ENCODE measurements at places on chromosomes 7 and 10.

DNA sequence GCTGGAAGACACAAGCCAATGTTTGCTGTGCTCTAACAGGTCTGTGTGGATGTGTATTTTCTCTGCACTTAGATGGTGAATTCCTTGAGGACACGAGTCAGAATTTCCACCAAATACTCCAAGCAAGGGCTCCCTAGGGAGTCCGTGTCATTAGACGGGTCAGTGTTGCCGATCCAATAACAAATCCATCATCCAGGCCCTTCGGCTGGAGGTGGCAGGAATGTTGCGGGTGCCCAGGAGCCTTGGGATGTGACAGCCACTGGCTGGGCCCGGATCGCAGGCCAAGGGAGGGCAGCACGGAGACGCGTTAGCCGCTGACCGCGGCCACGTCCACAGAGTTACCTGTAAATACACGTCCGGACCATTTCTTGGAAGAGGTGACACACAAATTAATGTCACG, 186.8 kb downstream of the WDR37 start:
- no peak for DNase-seq

GRCh38 chr10:27792216-27792615, 46.6 kb upstream of the MKX start:
- no peak for DNase-seq

DNA sequence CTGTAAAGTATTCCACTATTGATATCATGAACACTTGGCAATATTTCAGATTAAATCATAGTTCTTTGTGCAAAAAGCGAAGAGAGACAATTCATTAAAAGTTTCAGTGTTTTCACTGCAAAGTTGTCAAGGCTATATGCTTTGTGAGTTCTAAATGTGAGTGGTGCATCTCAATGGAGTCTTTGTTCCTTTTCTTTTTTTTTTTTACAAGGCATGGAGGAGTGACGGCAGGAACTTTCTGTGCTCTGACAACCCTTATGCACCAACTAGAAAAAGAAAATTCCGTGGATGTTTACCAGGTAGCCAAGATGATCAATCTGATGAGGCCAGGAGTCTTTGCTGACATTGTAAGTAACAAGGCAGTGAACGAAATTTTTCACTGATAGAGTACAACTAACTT, 84.5 kb downstream of the AASS start:
- DNase-seq, result no peak

GRCh38 chr7:77433901-77434300, 17.8 kb upstream of the GSAP start:
- no peak for DNase-seq

GRCh38 chr10:11407939-11408338, 203.5 kb downstream of the USP6NL start:
- no peak for DNase-seq

DNA sequence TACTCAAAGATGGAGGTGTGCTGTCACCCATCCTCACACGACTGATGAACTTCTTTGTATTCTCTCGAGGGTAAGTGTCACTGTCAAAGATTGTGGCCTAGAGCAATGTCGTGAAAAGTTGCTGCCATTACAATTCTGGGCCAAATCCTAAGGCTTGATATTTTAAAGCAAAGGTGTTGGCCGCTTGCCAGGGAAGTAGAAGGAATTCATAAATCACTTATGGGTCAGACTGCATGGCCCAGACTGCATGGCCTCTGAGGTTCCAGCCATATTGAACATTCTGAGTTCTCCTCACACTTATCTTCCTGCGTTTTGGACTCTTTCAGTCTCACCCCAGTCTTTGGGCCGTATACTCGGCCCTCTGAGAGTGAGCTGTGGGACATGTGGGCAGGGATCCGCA, 8.6 kb downstream of the MEST start:
- DNase-seq, result no peak

GRCh38 chr10:133274751-133275683, 1.7 kb downstream of the ADAM8 start:
- DNase-seq, result peak; percentile 81

GRCh38 chr10:74634995-74635536, 191.3 kb upstream of the KAT6B start:
- DNase-seq, result no peak

DNA sequence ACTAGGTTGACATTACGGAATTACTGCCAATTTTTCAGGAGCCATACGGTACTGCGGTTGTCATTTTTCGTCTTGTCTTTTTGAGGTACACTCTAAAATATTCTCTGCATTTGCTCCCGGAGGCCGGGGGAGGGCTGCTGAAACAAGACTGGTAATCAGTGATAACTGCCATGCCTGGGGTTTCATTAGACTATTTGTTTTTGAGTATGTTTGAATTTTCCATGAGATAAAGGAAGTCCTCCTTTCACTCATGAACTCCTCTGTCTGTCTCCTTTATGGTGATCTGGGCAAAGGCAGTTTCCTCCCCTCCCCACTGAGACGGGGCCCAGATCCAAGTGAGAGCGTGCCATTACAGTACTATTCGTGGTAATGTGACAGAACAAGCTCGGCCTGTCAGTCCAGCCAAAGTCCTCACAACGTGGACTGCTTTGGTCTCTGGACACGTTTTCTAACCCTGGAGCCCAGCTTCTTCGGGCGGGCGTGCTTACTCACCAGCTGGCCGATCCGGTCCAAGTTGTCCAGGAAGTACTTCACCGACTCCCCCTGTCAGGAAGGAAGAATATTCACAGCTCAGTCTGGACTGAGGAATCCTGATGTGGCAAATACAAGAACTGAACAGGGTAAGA, 45.1 kb downstream of the AMZ1 start:
- no peak for DNase-seq

DNA sequence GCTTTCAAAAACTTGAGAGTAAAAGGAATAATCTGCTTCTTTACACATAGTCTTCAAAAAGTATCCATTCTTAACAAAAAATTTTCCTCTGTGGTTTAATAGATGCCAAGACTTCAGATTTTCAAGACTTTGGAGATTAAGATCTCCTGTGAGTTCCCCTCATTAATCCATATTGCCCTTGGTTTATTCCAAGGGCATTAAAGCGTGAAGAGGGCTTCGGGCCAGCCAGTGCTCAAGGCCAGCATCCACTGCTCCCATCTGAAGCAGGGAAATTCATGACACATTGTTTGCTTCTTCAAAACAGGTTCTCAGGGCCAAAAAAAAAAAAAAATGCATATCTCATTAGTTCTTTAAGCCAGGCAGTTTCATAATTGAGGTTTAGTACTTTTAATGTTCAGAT, 137.3 kb upstream of the RHOBTB1 start:
- DNase-seq, result no peak

GRCh38 chr7:86833360-86833759, 189.7 kb downstream of the GRM3 start:
- no peak for DNase-seq

DNA sequence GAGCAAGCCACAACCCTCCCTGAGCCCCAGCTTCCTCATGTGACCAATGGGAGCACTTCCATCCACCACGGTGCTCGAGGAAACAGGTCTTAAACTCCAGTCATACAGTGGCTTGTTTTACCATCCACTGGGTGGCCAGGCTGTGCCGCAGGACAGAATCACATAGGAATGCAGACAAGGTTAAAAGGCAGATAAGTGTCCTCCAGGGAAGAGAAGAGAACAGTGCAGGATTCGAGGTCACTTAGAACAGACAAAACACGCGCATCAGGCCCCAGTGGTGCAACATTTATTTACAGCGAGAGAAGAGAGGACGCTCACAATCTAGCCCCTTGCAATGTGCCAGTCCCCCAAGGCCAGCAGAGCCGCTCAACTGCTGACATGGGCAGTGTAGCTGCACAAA, 92.8 kb downstream of the TMEM130 start:
- DNase-seq, result no peak

DNA sequence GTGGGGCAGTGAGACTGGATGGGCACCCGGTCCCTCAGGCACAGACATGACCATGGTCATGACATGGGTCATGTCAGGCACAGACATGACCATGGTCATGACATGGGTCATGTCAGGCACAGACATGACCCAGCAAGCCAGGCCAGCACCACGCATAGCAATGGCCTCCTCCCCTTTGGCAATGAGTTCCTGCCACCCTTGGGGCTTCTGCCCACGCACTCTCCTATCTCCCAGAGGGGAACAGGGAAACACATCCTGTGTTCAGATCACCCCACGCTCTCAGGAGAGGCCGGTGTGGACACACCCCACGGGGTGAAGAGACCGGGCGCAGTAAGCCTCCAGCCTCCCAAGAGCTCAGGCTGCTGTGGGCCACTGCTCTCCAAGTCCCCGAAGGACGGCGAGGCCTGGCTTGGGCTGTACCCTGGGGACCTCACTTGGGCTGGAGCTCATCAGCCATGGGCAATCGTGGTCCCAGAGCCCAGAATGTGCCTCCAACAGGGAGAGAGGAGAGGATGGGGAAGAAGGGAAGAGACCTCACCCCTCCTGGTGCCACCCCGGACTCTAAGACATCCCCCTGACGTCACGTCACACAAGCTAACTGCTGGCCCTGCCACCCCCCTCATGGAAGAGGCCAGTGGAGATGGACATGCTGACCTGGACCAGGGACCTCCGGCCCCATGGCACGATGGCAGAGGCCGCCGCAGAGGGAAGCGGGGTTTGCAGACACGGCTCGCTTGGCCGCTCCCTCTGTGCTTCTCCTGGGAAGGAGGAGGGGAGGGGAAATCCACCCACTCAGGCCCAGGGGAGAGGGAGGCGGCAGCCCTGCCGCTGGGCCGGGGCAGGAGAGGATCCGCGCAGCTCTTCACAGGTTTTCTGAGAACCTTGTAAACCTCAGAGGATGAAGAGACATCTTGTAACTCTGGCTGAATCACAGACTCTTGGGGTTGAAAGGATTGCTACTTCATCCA, 269.6 kb downstream of the ELFN1 start:
- no peak for DNase-seq

GRCh38 chr10:3412071-3412582, 239.5 kb upstream of the PITRM1 start:
- no peak for DNase-seq

GRCh38 chr7:73615886-73616285, 8.4 kb downstream of the MLXIPL start:
- DNase-seq, result no peak

DNA sequence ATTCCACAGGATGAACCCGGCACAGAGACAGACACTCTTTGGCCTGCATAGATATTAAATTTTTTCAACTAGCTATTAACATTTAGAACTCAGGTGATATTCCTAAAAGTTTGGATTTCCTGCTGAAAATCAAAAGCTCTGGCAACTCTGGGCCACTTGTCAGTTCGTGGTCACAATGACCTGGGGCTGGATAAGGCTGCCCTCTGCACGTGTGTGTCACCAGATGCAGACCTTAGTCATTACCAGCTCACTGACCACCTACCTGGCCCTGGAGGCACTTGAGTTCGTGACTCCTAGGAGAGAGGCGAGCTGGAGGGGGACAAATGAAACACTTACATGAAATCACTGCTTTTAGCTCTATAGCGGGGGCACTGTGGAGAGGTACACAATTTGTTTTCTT, 126.5 kb downstream of the HIPK2 start:
- no peak for DNase-seq

- DNase-seq, result no peak
Observed at GRCh38 chr7:146116521-146117222, at the start of gene CNTNAP2. Gene CNTNAP2, plus strand, starts transcription at chr7:146116801. Its CDS starts 76 bp downstream, at chr7:146116877.

- DNase-seq, result no peak
Observed at GRCh38 chr7:76359978-76360638, 1.3 kb upstream of the YWHAG start.

DNA sequence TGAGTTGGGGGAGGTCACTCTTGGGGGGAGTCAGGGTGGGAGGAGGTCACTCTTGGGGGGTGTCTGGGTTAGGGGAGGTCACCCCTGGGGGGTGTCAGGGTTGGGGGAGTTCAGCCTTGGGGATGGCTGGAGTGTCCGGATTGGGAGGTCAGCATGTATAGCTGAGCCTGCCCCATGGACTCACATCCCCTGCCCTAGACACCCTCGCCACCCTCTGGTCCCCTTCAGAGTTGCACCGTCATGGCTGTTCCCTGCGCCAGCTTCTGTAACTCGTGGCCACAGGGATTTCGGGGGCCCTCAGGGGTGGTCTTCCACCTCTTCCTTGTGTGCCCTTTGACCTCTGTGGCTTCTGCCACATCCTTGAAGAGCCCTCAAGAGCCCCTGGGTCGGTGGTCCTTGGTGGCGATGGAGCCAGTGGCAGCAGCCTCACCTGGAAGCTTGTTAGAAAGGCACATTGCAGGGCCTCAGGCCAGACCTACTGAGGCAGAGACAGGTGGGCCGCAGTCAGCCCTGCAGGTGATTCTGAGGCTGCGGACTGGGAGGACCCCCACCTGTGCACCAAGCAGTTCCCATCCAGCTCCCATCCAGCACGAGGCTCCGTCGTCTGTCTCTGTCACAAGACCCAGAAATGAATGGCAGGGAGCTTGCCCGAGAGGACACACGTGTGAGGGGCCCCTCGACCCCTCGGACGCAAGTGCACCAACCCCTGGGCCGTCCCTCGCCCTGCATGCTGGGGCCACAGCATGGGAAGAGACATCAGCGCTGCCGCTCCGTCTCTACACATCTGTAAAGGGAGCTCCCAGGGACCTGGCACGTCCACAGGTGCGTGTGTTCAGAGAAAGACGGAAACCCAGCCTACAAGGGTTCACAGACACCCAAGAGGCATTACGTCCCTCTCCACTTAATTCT, 44.7 kb upstream of the SUN1 start:
- DNase-seq, result no peak

DNA sequence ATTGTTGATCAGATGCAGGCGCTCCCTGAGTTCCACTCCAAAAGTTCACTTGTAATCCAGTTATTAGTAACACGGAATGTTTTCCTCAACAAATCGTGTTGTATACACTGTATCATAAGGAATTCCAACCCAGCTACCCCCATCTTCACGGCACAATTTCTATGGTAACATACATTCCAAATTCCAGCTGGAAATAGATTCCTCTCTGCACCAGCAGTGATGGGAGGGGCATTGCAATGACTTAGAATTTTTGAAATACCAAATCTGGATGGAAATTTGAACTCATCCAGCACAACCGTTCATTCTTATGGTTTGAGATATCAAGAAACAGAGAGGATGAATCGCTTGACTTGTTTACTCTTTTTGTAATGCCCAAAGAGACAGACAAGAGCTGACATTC, 38.9 kb upstream of the RHEB start:
- DNase-seq, result no peak

GRCh38 chr7:82713506-82713905, 269.9 kb upstream of the CACNA2D1 start:
- DNase-seq, result no peak

- no peak for DNase-seq
Observed at GRCh38 chr10:76667408-76668370, 969.9 kb downstream of the KCNMA1 start.

- DNase-seq, result no peak
Observed at GRCh38 chr7:42198296-42198695, 38.7 kb downstream of the GLI3 start.

- DNase-seq, result peak; percentile 59
Observed at GRCh38 chr7:55534262-55534915, 37.9 kb downstream of the VOPP1 start.

DNA sequence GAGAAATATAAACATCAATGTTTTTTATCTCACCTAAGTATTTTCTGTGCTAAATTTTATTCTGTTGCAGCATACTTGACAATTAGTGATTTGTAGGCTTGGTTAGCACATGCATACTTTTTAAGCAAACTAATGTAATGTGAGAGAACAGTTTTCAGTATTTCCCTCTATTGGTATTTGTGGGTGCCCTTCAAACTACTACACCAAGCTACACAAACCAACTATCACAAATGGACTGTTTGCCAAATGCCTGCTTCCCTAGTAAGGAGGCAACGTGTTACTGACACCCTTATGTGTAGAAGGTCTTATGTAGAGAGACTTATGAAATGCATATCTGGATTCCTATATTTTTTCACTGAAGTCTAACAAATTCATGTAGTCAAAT, 98.4 kb upstream of the FZD1 start:
- no peak for DNase-seq

Data from activated gamma-delta T cell treated with anti-CD3 and anti-CD28 coated beads, Interleukin-2, amount 50 U/mL, for 16 hours (primary cell).